Muscle of leg (tissue), 16 donors: ENCODE measurements at places on chromosomes 7 and 10. TPM values are rescaled to one million over a fixed set of nuclear protein-coding genes. Genes with fewer than 3 reads are reported as not detected.
A peak's percentile ranks its signal among the peaks of the same experiment; 100 is the strongest.

DNA sequence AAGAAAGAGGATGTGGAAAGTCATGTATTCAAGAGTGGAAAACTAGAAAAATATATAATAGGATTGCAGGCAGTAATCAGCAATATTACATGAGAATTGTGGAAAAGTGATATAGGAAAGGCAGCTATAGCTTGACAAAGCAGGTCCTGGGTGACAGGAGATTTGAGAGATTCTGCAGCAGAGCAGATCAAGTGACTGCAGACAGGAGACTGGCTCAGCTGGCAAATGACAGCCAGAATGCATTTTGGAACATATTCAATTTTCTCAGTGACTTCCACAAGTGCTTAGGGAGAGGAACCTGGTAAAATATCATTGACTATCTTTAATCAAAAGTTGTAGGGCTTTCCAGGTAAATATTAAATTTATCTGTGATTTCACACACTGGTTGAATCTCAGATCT, 260.5 kb upstream of the CACNA2D1 start:
- no peak overlapping the region for H3K4me3 ChIP-seq
- DNase-seq, result no peak
- no peaks in the 10 kb centered on the region for H3K36me3 ChIP-seq
- H3K4me1 ChIP-seq, result no peaks in the 10 kb centered on the region
- H3K27ac ChIP-seq, result no peak overlapping the region

- peak; percentile 32 for DNase-seq
- peaks cover 3% of the 10 kb centered on the region for H3K27me3 ChIP-seq
- no peak overlapping the region for H3K4me3 ChIP-seq
- H3K36me3 ChIP-seq, result no peaks in the 10 kb centered on the region
- peaks cover 2% of the 10 kb centered on the region for H3K4me1 ChIP-seq
- no peak overlapping the region for H3K27ac ChIP-seq
Observed at GRCh38 chr10:77163670-77164348, 473.8 kb downstream of the KCNMA1 start.

DNA sequence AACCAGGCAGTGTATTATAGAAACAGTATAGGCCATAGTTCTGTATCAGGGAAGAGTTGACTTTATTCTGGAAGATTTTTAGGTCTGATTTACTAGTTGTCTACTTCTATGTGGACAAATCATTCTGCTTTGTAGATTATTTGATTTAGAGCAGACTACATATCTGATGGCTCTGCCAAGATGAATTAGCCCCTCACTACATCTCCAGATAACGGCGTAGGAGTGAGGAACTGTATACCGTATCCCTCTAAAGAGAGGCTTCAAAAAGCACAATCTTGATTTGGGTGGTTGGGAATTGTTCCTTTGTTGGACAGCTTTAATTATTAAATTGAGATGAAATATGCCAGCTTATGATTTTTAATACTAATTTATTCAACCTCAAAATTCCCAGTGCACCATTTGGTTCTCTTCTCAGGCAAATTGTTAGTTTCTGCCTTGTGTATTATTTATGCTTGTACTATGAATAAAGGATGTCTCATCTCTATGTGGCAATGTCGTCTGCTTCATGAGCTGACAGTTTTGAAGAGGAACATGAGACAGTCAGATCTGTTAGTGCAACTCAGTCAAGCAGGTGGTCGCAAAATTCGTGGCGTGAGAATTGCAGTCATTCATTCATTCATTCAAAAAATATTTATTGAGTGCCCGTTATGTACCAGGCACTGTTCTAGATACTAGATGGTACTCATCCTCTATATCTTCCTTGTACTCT, 422.8 kb downstream of the EXOC4 start:
- no peaks in the 10 kb centered on the region for H3K27me3 ChIP-seq
- H3K4me1 ChIP-seq, result no peaks in the 10 kb centered on the region
- H3K36me3 ChIP-seq, result no peaks in the 10 kb centered on the region
- DNase-seq, result no peak
- no peak overlapping the region for H3K27ac ChIP-seq

DNA sequence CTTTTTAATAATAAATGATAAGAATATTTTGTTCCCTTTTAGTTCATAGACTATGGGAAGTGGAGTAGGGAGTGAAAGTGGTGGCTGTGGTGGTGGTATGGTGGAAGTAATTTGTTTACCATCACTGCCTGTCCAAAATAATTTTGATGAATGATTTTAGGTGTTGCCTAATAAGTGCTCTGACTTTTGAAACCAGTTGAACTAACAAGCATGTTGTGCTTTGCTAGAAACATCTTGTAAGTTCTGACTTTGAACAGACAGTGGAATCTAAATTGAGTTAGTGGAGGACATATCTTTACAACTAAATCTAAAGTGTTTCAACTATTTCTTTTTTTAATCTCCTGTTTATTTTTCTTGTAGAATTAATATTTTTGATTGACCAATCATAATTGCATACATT, 49.7 kb downstream of the ZEB1 start:
- H3K27ac ChIP-seq, result no peak overlapping the region
- DNase-seq, result no peak
- no peak overlapping the region for H3K4me3 ChIP-seq

The UNCX gene
- total RNA-seq, result not detected

The AHR gene
- total RNA-seq, result 41.4 TPM

The TMEM176A gene
- total RNA-seq, result 6.2 TPM
